Stimulated activated CD4-positive, alpha-beta T cell treated with anti-CD3 and anti-CD28 coated beads, Interleukin-15, amount 100 ng/mL, for 1 hour (primary cell): ENCODE measurements at places on chromosomes 6 and 20.

DNA sequence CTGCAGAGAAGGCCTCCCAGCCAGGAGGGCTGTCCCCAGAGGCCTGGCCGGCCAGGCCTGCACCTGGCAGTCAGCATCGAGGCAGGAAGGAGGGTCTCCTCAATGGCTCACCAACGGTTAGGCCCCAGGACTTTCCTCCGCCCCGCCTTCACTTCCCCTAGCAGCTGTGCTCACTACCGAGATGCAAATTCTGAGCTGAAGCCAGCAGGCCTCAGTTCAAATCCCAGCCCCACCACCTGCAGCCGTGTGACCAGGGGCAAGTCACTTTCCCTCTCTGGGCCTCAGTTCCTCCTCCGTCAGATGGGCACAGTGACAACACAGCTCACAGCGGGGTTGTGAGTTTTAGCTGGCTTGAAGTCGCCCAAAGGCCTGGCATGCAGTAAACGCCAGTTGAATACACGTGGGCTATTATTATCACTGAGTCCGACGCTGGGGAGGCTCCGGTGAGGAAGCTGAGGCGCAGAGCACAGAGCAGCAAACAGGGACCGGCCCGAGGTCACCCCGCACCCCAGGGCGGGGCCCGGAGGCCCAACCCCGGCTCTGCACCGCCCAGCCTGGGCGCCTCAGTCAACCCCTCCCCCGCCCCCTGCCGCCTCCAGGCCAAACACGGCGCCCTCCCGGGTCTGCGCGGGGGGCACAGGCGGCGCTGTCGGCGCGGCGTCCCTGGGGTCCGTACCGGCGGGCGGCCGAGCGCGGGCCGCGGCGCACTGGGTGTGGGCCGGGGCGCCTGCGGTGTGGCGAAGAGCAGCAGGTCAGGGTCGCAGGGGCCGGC, 671 bp downstream of the E2F1 start:
- peak; percentile 51 for DNase-seq

DNA sequence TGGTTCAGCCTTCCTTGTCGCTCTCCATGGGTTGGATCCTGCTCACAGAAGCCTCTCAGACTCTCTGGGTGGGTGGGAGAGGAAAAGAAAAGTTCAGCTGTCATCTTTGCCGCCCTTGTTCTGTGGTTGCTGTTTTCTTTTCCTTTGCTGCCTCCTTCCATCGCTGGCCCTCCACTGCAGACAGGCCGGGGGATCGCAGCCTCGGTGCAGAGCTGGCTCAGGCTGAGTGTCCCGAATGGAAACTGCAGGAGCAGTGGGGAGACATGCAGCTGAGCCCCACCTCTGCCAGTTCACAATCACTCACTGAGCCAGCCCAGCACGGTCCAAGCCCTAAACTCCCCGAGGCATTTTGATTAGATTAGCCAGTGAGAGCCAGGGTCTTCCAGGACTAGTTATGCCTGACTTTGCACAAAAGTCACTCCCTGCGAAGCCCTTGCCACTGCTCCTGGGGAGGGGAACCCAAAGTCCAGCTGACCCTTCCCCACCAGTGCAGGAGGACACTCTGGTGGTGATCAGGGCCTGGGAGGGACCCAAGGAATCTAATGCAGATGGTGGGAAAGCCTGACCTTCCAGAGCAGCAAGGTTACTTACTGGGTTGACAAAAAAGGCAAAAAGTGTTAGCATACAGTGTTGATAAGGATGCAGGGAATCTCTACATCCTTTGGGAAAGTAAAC, 14.0 kb downstream of the NRN1 start:
- DNase-seq: no peak

DNA sequence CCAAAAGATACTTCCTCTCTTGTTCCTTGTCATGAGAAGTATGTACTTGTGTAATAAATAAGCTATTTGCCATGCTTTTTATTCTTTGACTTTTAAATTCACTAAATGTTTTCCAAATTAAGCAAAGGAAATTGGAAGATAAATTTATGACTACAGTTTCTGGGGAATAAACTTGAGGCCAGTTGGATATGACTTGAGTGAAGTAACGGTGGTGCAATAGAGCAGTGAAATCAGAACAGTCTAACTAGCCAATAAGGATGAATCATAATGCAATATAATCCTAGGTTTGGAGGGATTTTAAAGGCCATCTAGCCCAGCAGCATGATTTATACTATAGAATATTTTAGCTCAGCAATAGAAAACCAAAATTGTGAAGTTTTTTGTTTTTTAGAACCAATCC, 183.8 kb upstream of the TCF21 start:
- DNase-seq: no peak

DNA sequence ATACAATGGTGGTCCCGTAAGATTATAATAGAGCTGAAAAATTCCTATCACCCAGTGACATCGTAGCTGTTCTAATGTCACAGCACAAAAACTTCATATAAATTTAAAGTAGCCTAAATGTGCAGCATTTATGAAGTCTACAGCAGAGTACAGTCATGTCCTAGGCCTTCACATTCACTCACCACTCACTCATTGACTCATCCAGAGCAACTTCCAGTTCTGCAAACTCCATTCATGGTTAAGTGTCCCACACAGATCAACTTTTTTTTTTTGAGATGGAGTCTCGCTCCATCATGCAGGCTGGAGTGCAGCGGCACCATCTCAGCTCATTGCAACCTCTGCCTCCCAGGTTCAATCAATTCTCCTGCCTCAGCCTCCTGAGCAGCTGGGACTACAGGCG, 20.9 kb upstream of the KCNG1 start:
- DNase-seq: no peak

GRCh38 chr6:137893181-137893580, 26.1 kb downstream of the TNFAIP3 start:
- no peak for DNase-seq

GRCh38 chr6:121187200-121187832, 147.0 kb downstream of the TBC1D32 start:
- no peak for DNase-seq
